ENCODE measurements at places on chromosomes 12 and 14.

- DNase-seq: no peak
Observed at GRCh38 chr14:104549536-104550339, 29.8 kb upstream of the C14orf180 start.

DNA sequence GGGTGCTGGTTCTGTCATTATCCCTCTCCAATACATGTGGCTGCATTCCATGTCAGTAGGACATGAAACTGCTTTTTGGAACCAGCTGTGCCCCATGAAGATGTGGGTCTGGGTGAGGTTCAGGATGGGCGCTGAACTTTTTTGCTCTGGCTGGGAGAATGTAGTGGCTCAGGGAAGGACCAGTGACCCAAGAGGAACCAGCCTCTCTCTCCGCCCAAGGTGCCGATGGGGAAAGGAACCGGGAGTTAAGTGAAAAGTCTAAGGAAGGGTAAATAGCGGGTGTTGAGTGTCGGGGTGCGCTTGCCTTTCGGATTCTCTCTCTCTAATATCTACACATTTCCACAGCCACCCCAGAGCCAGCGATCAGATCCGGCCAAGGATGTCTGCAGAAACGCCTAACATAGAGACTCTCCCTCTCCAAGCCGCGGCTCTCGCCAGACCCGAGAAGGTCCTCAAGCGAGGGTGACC lies 7.8 kb downstream of the ARHGEF25 start:
- DNase-seq: no peak

- no peak for DNase-seq
Observed at GRCh38 chr14:99512110-99512449, 30.9 kb downstream of the CCNK start.

GRCh38 chr12:53452159-53453077 lies 516 bp downstream of the PCBP2 start:
- DNase-seq: peak; percentile 69

- no peak for DNase-seq
Observed at GRCh38 chr12:95583933-95584332, 32.7 kb upstream of the USP44 start.

DNA sequence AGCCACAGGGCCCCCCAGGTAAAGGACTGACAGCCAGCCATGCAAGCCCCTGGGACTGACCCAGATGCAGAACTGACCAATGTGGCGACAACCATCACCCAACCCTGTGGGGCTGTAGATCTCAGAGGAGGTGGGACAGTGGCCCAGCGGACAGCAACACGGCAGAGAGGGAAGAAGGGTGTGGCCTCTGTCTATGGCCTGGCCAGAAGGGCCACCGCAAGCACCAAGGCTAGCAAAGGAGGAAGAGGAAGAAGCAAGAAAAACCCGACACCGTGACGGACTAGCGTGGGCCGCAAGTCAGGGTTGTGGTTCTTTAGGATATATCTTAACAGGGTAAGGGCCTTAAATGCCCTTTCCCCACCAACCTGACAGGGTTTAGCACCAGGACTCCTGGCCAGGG lies 71.2 kb downstream of the ITPK1 start:
- DNase-seq: no peak

- DNase-seq: no peak
Observed at GRCh38 chr12:31582155-31582554, 8.8 kb downstream of the DENND5B start.

Data from GM04504 (cell line).